ENCODE measurements at places on chromosomes 12 and 14.

DNA sequence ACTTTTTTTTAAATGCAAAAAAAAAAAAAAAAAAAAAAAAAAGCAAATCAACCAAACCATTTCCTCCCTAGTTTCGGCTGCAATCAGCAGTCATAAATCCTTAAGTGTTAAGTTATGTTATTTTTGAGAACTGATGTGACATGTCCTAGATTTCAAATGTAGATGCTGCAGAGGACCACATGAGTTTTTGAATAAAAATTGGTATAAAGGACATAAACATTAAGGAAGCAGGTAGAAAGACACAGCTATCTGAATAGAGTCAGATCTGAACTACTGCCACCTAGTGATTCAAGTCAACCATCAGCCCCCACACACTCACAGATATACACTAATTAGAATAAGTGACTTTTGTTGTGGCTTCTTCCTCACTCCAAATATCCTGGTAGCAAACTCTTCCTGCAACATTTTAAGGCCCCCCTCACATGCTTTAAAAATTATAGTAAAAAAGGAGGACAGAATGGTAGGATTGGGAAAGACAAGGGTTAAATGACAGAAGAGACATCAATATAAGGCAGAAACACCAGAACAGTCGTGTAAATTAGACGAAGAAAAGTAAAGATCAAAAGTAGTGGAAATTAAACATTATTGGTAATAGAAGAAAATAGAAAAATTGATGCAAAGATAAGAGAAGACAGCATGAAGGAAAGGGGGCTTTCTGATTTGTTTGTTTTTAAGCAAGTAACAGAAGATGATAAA lies 394.5 kb upstream of the ATP2B1 start:
- DNase-seq = no peak

GRCh38 chr12:10968765-10969456 lies 17.8 kb downstream of the TAS2R50 start:
- no peak for DNase-seq

DNA sequence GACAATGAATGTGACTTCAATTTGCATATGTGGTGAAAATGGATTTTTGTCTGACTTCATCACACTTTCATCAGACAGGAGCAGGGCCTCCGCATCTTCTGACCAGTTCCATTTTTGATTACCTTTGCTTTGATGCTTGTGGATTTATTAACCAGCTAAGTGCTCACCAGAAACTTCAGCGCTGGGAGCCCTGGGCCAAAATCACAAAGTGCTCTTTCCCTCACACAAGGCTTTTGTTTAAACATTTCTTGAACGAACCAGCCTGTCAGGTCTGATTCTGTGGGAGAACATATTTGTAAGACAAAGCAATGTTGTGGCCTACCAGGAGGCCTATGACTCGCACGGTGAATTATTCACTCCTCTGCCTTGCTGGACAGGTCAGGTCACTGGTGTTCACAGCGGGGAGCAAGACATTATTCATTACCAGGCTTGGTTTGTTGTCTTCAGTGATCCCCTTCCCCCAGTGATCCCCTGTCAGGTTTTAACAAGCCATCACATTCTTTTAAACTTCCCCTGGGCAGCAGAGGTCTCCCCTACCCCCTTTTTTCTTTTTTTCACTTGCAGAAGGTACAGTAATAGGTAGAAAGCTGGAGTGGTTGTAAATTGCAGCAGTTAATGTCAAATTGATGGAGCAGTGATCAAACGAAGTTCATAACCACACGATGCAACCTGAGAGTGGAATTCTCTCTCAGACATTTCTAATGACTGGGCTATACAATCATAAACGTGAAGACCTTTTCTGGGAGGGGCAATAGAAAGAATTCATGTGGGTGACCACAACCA lies 167.5 kb upstream of the PRICKLE1 start:
- no peak for DNase-seq

- DNase-seq = no peak
These were observed 11.8 kb downstream of the SERPINA3 start for GRCh38 chr14:94623856-94624499.

GRCh38 chr12:1282670-1283315 lies 291.8 kb downstream of the ERC1 start:
- no peak for DNase-seq

DNA sequence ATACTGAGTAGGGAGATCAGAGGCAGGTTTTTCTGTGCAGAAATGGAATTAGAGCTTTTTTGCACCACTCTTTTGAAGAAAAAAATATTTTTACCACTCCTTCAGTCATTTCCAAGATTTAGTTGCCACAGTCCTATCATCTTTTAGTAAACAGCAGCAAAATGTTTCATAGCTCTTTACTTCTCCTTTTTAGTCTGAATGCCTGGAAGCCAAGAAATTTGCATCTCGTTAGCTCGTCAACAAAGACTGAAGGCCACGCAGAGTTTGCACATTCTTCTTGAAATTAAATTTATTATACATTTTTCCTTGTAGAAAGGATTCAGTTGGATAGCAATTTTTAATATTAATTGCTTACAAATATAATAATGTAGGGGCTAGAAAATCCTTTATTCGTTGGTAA lies 544.5 kb upstream of the ATP2B1 start:
- DNase-seq = no peak

DNA sequence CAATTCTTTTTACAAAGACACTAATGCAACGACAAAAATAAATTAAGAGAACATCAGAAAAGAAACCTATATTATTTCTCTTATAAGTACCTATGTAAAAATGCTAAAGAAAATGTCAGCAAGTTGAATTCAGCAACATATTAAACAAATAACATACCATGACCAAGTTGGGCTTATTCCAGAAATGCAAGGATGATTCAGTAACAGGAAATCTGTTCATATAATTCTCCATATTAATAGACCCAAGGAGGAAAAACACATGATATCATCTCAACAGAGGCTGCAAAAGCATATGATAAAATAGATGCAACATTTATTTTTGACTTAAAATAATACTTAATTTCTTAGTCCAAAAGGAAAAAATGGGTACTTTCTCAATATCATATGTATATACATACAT lies 25.1 kb upstream of the GPHB5 start:
- DNase-seq = no peak

GRCh38 chr12:27645671-27646070 lies 50.6 kb upstream of the REP15 start:
- no peak for DNase-seq
